HS-27A (cell line): ENCODE measurements at places on chromosomes 4 and X.
A peak's percentile ranks its signal among the peaks of the same experiment; 100 is the strongest.

DNA sequence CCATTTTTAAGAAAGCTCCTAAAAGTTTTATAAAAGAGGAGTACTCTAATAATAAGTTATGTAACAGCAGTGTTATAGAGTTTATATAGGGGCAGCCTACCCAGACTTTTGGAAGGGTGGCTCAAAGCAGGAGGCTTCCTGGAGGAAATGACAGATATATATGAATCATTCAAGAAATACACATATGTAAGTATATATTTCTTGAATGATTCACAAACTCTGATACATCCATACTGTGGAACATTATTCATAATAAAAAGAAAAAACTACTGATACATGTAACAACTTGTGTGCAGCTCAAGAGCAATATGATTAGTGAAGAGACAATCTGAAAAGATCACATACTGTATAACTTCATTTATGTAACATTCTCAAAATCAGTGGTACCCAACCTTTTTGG, 166.2 kb downstream of the WDFY3 start:
- DNase-seq, result no peak

- DNase-seq, result no peak
Measured at GRCh38 chrX:154046940-154047610, 27.4 kb upstream of the IRAK1 start.

GRCh38 chr4:173243321-173243720, 74.7 kb downstream of the GALNT7 start:
- DNase-seq, result peak; percentile 19

DNA sequence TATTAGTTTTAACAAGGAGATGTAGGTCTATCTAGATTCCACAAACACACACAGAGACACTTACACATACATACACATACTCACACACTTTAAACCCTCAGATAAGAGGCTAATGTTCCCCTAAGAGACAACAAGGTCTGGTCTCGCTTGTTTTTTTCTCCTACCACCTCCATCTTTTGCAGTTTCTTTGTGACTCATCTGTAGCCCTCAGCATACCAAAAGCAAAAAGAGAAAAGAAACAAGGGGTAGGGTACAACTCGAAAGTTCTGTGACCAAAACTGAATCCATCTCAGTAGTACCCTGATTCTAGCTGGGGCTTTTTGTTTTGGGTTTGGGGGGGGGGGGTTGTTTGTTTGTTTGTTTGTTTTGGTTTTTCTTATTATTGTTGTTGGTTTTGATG, 12.2 kb upstream of the EXOSC9 start:
- DNase-seq, result no peak

DNA sequence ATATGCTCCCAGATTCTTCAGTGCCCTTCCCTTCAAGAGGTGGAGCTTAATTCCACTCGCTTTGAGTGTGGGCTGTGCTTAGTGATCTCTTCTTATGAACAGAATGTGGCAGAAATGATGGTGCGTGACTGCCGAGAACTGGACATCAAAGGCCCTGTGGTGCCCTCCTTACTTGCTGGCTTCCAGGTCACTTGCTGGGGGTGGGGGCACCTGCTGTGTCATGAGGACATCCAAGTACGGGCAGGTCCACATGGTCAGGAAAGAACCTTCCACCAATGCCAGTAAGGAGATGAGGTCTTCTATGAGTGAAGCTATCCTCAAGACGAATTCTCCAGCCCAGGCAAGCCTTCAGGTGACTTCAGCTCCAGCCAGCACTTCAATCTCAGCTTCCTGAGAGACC, 95.8 kb downstream of the FAM53A start:
- DNase-seq, result no peak

DNA sequence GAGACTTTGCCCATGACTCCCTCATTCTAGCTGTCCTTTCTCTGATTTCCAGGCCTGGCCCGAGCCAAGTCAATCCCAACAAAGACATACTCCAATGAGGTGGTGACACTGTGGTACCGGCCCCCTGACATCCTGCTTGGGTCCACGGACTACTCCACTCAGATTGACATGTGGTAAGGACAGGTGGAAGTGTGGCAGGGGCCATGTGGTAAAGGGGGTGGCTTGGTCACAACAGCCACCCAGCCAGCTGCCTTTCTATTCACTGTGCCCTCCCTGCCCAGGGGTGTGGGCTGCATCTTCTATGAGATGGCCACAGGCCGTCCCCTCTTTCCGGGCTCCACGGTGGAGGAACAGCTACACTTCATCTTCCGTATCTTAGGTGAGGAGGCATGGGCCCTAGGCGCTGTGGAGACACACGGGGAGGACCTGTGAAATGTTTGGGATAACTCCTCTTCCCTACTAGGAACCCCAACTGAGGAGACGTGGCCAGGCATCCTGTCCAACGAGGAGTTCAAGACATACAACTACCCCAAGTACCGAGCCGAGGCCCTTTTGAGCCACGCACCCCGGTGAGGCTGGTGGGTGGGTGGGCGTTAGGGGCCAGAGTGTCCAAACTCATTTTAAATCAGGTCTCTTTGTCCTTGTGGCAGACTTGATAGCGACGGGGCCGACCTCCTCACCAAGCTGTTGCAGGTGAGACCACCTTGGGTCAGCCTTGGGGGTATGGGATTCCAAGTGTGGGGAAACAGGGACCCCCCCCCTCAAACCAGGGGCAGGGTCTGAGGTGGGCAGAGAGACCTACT, 6.1 kb upstream of the USP11 start:
- DNase-seq, result no peak

DNA sequence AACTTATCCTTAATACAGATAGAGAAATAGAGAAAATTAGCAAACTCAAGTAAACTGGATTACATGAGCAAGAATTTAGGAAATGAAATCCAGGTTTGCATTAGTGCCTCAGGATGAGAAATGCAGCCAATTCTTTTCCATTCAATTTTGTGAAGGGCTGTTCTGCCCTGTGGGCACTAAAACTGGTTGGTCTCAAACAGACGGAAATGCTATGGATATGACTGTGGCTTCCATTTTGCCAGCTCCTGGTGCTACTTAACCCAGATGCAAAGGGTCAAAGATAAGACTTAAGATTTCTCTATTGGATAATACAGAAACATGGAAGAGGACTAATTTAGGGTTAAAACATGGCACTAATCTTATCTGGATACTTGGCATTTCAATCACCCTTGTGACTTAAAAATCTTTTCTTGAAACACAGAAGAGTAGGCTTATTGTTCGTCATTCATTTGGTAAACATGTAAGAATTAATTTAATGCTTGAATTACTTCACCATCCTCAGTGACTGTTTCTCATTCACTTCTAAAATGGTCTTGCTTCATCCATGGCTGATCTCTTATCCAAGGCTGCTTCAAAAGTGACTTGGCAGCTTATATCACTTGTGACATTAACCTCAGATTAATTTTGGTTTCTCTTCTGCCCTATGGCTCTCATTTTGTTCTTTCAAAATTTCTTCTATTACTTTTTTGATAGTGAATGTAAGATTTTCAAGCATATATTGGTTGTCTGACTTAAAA, 1008.7 kb downstream of the GLUD2 start:
- DNase-seq, result no peak
